CD4-positive, alpha-beta T cell treated with Interferon alpha-2 for 1 hour (primary cell): ENCODE measurements at places on chromosomes 13 and 19.

- DNase-seq: no peak
Measured at GRCh38 chr13:78604782-78605611, 1.6 kb upstream of the POU4F1 start.

DNA sequence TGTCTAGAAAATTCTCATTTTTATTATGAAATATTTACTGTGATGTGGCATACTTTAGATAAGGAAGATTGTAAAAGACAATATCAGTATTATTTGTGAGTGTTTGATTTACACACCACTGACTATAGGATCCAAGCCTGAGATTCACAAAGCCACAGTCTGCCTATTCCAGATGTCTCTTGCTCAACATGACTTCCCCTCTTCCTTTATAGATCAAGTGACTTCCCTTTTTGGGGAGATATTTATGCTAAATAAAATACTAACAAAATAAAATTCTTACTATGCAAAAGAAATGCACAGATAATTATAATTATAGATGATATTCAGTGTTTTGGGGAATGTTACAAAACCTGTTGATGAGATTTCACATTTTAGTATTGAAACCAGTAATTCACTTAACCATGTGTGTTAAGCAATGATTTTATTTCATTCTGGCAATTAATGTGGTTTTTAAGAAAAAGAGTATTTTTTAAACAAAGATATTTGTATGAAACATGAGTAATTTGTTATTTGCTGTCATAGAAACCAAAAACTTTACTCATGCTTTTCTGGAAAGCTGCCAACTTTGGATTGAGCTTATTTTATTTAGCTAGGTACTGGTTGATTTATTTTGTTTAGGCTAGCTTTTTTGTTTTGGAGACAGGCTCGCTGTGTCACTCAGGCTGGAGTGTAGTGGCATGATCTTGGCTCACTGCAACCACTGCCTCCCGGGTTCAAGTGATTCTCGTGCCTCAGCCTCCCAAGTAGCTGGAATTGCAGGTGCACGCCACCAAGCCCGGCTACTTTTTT, 13.7 kb upstream of the GPR183 start:
- DNase-seq: peak; percentile 44

- DNase-seq: no peak
Measured at GRCh38 chr19:47891923-47892666, 6.0 kb upstream of the SULT2A1 start.

- DNase-seq: no peak
Measured at GRCh38 chr19:14890643-14891379, 4.9 kb upstream of the OR7A17 start.

DNA sequence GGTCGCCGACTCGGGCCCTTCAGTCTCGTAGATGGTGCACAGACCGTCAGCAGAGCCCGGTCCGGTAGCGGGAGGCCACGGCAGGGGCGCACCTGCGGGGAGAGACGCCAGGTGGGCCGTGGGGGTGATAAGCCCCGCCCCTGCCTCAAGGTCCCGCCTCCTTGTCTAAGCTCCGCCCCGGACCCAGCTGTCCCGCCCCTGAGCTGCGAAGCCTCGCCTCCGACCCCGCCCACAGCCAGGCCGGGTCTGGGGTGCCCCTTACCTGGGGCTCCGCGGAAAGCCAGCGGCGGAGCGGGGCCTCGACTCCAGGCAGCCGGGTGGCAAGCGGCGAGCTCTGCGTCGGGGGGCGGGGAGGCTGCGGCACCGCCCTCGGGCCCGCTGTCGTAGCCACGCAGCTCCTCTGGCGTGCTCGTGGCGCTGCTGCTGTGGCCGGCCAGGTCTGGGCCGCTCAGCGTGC, 4.7 kb downstream of the PRR36 start:
- peak; percentile 76 for DNase-seq

GRCh38 chr19:12899891-12900518, 9.0 kb downstream of the GCDH start:
- no peak for DNase-seq

DNA sequence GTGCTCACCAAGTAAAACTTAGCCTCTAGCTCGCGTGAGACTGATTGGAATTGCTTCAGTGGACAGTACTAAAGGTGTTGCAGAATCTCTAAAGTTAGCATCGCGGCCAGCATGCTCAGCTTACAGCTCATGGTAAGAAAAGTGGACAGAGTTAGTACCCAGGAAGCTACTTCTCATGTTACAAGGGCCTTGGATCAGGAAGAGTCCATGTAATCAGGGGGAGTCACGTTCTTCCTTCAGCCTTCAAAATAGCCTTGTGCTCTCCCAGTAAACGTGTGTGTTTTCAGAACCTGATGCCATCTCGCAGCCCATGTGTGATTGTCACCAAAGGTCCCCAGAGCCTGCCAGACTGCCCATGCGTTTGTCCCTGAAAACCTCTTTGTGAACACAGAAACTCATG, 195.8 kb upstream of the RNF113B start:
- DNase-seq: no peak

DNA sequence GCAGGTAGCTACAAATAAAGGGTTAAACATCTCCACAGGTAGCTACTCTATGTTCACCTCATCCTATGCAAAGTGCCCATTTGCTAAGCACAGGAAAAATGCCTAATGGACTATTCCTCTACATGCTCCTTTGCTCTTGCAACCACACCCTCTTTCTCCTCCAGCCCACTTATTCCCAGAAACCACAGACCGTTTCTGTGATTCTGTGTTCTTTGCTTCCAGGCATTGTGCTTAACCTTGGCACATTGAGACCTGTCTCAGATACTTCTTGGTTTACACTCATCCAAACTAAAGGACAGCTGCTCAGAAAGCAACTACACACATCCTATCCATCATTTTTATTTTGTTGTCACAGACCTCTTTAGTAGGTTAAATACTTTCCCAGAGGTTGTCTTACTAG, 785.0 kb upstream of the MIR17HG start:
- DNase-seq: no peak

GRCh38 chr13:43377149-43377548, 353.8 kb downstream of the DNAJC15 start:
- DNase-seq: no peak

GRCh38 chr19:55241143-55241934, 12.8 kb upstream of the TMEM86B start:
- DNase-seq: no peak

GRCh38 chr13:45393941-45394570, 24.1 kb downstream of the SLC25A30 start:
- peak; percentile 51 for DNase-seq
